GM23248 (cell line): ENCODE measurements at places on chromosomes 12 and 14.
A peak's percentile ranks its signal among the peaks of the same experiment; 100 is the strongest.

DNA sequence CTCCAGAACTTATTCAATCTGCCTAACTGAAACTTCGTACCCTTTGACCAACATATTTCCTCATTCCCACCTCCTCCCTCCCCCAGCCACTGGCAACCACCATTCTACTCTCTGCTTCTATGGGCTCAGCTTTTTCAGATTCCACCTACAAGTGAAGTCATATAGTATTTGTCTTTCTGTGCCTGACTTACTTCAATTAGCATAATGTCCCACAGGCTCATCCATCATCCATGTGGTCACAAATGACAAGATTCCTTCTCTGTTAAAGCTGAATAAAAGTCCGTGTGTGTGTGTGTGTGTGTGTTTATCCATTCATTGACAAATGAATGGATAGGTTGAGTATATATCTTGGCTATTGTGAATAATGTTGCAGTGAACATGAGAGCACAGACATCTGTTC lies 1.3 kb upstream of the C14orf39 start:
- DNase-seq, result no peak

- DNase-seq, result no peak
These were observed 75.8 kb upstream of the COCH start for GRCh38 chr14:30798516-30798915.

- DNase-seq, result peak; percentile 31
These were observed 45.0 kb downstream of the SMOC1 start for GRCh38 chr14:69924201-69924600.

- DNase-seq, result peak; percentile 91
These were observed 130.9 kb upstream of the PLEKHA5 start for GRCh38 chr12:18998343-18999261.

GRCh38 chr12:57783466-57783801 lies 847 bp downstream of the TSFM start:
- DNase-seq, result no peak

- DNase-seq, result no peak
These were observed 145.7 kb upstream of the PLEKHA5 start for GRCh38 chr12:18983854-18984253.

- no peak for DNase-seq
These were observed 5.0 kb downstream of the BDKRB1 start for GRCh38 chr14:96261053-96261452.

DNA sequence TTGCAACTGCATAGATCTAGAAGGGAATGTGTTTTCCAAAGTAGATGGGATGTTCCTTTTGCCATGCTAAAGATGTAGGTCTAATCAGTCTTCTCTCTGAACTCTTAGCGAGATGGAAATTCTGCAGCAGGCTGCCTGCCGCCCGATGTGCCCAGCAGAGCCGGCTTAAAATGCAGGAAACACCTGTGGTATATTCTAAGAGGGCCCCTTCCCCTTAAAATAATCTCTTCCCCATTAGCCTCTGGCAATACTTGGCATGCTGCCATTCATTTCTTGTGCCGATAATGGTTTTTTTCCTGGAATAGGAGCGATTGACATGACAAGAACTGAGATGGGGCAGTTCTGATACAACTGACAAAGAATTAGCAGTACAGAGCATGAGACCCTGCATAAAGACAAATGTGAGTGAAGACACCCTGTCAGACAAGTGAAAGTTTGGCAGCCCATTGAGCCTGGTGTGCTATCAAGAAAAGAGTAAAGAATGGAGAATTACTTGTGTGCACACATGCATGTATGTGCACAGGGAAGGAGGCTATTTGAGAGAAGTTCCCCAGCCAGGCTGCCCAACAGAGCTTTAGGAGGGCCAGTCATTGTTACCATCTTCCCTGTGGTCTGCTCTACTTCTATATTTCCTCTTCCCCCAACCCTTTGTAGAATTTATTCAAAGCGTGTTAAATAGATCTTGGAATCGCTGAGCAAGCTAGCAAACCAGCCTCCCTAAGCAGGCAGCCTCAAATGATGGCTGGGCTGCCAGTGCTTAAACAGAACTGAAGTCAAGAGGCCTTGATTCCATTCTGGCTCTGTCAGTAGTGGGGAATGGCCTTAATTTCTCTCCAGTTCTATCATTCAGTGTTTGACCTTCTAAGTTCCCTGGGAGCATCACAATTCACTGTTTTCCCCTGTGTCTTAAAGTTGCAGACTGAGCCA lies 29.6 kb upstream of the NTF3 start:
- DNase-seq, result no peak

GRCh38 chr12:59164991-59165718 lies 244.9 kb upstream of the LRIG3 start:
- DNase-seq, result peak; percentile 79

- DNase-seq, result peak; percentile 92
These were observed 9.4 kb upstream of the KCNA1 start for GRCh38 chr12:4900327-4900726.

- DNase-seq, result peak; percentile 80
These were observed 53.6 kb downstream of the ARF6 start for GRCh38 chr14:49946320-49947141.

DNA sequence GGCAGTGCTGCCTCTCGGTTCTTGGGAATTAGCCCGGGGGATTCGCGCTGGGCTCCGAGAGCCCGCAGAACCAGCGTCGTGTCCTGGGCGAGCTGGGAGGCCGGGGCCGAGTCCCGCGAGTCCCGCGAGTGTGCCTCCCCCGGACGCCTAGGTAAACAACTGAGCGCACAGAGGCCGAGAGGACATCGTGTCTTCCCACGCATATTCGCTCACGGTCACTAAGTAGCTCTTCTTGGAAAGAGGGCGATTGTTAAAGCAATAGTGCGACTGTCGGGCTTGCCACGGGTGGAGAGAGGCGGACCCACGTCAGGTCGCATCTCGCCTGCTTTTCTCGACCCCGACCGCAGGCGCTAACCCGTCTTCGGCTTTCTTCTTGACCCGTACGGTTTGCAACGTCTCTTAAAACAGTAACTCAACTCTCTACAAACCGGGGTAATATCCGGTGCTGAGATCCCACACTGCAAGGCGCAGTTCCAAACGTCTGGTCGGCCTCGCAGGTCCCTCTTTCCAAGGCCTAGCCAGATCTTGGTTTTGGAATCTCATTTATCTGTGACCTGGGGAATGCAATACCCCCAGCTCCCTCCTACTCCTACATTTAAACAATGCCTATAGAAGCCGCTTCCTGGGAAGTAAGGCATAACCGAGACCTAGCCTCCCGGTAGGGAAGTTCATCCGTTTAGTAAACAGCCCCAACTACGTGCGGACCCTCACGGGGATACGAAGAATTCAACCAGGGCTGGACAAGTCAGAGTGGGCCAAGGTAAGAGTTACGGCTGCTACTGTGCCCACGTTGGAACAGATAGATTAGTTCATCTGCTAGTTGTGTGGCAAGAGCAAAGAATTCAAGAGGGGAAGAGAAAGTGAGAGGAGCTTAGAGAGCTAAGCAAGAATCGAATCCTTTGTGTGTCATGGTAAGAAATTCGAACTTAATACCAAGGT lies 736 bp upstream of the PHLDA1 start:
- peak; percentile 90 for DNase-seq

GRCh38 chr12:115811045-115811444 lies 466.4 kb downstream of the MED13L start:
- DNase-seq, result no peak

DNA sequence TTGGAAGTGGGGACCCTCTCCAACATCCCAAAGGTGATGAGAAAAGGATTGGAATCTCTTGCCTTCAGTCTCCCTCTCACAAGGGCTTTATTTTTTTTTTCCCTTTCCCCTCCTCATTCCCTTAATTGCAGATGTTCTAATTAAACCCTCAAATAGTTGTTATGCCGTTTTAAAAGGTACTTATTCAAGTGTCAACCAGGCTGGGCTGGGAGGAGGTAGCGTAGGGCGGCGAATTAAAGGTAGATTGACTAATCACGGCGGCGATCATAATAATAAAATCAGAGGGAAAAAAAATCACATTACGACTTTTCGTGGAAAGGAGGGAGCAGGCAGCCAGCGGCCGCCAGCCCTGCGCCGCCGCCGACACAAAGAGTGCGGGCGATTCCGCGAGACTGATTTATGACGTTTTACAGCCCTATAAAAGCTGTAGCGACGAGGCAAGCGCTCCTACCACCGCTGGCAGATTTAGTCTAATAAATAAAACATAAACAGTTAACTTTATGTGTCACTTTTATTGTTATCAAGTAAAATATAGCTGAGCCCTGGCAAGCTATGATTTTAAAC lies 1.7 kb upstream of the HOXC4 start:
- DNase-seq, result no peak

- DNase-seq, result no peak
These were observed 132.1 kb downstream of the AACS start for GRCh38 chr12:125197326-125197725.

- DNase-seq, result peak; percentile 86
These were observed 1.2 kb upstream of the TRIM9 start for GRCh38 chr14:51095854-51096823.

GRCh38 chr12:2309647-2310046 lies 256.9 kb downstream of the CACNA1C start:
- DNase-seq, result no peak

DNA sequence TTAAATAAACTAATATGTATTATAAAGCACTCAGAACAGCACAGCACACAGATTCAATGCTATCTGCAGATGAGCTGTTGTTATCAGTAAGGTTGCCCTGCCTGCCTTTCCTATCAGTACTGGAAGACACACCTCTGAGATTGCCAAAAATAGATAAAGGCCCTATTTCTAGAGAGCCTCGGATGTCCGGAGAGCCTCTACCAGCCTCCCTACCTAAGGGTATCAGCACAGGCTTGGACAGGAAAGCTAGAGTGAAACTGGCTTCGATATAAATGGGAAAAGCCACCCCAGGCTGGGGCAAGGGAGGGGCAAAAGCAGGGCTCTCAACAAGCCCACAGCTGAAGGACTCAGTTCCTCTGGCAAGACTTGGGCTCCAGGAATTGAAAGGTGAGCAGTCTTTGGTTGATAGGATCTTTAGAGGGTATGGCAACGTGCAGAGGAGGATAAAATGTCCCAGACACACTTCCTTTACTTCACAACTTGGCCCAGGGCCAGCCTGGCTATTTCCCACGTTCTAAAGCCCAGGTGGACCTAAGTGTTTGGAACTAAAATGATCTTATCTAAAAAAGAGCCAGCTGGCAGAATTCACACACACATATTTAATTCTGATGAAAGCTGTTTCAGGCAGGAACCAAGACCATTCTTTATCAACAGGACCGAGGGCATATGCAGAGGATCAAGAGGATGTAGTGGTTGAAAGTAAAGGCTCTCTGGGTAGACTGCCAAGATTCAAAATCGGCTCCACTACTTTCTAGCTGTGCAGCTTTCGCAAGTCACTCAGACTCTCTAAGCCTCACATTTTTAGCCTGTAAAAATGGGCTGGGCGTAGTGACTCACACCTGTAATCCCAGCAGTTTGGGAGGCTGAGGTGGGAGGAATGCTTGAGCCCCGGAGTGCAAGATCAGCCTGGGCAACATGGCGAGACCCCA lies 37.8 kb upstream of the ITPR2 start:
- peak; percentile 52 for DNase-seq

DNA sequence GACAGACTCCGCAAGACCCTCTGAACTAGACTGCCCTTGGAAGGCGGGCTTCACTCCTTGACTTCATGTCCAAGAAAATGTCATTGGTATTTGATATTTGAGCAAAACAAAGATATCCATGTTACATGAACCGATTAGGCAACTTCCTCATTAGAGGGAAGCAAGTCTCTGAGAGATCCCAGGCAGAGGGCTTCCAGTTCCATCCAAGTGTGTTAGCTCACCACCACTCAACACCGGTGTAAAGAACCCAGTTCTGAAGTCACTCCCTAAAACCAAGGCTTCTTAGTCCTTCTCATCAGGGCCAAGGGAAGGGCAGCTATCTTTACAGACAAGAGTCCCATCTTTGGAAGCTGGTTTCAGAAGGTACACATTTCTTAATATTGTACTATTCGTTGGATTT lies 87.2 kb upstream of the CDKN3 start:
- no peak for DNase-seq

DNA sequence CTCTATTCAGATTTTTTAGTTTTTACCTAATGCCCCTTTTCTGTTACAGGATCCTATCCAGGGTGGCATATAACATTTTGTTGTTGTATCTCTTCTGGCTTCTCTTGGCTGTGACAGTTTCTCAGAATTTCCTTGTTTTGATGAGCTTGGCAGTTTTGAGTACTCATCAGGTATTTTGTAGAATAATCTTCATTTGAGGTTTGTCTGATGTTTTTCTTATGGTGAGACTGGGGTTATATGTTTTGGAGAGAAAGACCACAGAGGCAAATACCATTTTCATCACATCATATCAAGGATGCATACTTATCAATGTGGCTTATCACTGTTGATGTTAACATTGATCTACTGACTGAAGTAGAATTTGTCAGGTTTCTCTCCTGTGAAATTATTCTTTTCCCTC lies 14.0 kb upstream of the LYZ start:
- DNase-seq, result no peak

DNA sequence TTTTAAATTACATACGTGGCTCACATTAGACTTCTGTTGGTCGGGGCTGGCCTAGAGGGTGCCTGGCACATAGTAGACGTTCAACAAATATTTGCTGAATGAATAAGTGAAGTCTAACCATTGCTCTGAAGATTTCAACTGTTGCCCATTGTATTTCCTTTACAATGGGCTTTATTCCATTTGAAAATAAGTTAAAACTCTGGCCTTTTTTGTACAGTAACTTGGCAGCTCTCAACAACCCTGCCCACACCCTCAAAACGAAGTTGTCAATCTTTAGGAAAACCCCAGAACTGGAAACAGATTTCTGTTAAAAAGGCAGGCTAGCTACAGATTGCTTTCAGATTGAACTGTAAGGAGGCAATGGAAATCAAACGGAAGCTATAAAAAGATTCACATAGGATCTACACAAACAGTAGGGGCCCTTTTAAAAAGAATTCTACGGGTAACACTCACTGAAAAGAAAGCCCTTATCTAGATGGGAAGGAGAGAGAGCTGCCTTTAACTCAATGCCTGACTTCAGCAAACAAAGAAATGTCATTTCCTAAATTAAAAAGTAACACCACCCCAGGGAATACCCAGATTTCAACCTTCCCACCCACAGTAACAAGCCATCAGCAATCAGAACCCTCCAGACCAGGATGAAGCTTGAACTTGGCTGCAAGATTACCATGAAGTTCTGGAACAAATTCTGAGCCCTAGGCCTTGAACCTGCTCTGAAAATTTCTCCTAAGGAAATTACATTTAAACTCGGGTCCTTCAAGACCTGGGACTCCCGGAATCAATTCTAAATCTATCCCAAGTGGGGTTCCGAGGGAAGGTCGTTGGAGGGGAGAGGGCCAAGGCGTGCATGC lies 1.4 kb downstream of the WSB2 start:
- DNase-seq, result peak; percentile 88

DNA sequence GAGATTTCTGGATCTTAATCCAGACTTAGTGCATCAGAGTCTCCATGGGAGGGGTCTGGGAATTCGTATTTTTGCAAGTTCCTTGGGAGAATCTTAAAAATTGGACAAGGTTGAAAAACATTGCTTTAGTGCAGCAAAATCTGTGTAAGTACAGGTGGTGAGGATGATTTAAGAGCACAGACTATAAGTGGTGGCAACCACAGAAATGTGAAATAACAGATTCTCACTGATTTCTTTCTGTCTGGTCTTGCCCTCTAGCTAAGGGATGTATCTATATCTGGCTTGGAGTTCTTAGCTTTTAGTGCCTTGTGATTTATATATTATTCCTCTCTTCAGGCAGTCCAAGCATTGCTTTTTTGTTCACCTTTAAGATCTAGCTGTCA lies 116.2 kb downstream of the DIP2B start:
- no peak for DNase-seq

GRCh38 chr12:67415473-67415872 lies 146.3 kb downstream of the CAND1 start:
- DNase-seq, result peak; percentile 68
